ENCODE measurements at places on chromosomes 11 and 22.

GRCh38 chr11:2539371-2540222, 94.8 kb downstream of the KCNQ1 start:
- no peak for DNase-seq

DNA sequence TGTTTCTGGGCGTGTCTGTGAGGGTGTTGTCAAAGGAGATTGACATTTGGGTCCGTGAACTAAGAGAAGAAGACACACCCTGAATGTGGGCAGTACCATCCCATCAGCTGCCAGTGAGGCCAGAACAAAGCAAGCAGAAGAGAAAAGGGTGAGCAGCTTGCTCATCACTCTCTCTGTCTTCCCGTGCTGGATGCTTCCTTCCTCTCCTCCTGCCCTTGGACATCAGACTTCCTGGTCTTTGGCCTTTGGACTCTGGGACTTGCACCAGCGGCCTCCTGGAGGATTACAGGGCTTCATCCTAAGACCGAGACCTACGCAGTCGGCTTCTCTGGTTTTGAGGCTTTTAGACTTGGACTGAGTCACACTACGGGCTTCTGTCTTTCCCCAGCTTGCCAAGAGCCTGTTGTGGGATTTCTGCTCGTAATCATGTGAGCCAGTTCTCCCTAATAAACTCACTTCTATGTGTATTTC, 18.8 kb downstream of the APOL2 start:
- no peak for DNase-seq

- no peak for DNase-seq
Observed at GRCh38 chr11:46978005-46978491, 41.5 kb downstream of the CSTPP1 start.

- DNase-seq: no peak
Observed at GRCh38 chr11:16797776-16798175, 59.3 kb downstream of the C11orf58 start.

GRCh38 chr11:117428856-117429229, 101.2 kb downstream of the CEP164 start:
- DNase-seq: no peak

GRCh38 chr22:41856469-41856868, 23.6 kb downstream of the SREBF2 start:
- DNase-seq: no peak

- peak; percentile 52 for DNase-seq
Observed at GRCh38 chr11:124586238-124586860, 16.6 kb downstream of the OR8A1 start.
